ENCODE measurements at places on chromosomes 1 and 21. TPM values are rescaled to one million over a fixed set of nuclear protein-coding genes. Genes with fewer than 3 reads are reported as not detected.

Gene FCAMR
- total RNA-seq: not detected

Gene FCRL5
- total RNA-seq: not detected

Gene LCE1B
- not detected for total RNA-seq

Gene NAV1
- 8.3 TPM for total RNA-seq

Gene KRTAP7-1
- not detected for total RNA-seq

Gene C1orf226
- 0.92 TPM for total RNA-seq

Gene PAPPA2
- 0.01 TPM for total RNA-seq

Gene TSPEAR
- total RNA-seq: not detected

Gene CRNN
- not detected for total RNA-seq

Gene DRAXIN
- 0.07 TPM for total RNA-seq

Gene SYCP1
- total RNA-seq: not detected

Gene SPRR1B
- total RNA-seq: not detected

Gene S100A3
- 123 TPM for total RNA-seq

Gene DYNLT5
- total RNA-seq: not detected

Gene CNIH3
- 0.34 TPM for total RNA-seq

Gene PRR9
- total RNA-seq: 0.10 TPM

Gene RNF19B
- total RNA-seq: 18.9 TPM

Gene ZNF593OS
- total RNA-seq: not detected

Gene LRRC38
- total RNA-seq: 0.06 TPM

Gene OR2L8
- not detected for total RNA-seq

Gene AMY2A
- total RNA-seq: not detected

Gene ARHGAP30
- total RNA-seq: 0.06 TPM

Gene IVL
- 0.09 TPM for total RNA-seq

Gene VANGL2
- total RNA-seq: 0.74 TPM

Gene DNAJC28
- total RNA-seq: 0.28 TPM

Gene KPRP
- total RNA-seq: not detected

Gene KCNJ15
- total RNA-seq: not detected

Gene SMIM1
- 1.6 TPM for total RNA-seq

Gene BSND
- total RNA-seq: not detected

Gene AADACL3
- total RNA-seq: not detected

Gene ZMYM1
- total RNA-seq: 3.5 TPM

Gene KCNJ10
- total RNA-seq: not detected

Gene ADAMTS5
- total RNA-seq: not detected

Gene C1orf53
- total RNA-seq: 5.1 TPM

Gene CFAP141
- total RNA-seq: not detected
